Muscle of arm (tissue), 14 donors: ENCODE measurements at places on chromosomes 13 and 19. TPM values are rescaled to one million over a fixed set of nuclear protein-coding genes. Genes with fewer than 3 reads are reported as not detected.
A peak's percentile ranks its signal among the peaks of the same experiment; 100 is the strongest.

DNA sequence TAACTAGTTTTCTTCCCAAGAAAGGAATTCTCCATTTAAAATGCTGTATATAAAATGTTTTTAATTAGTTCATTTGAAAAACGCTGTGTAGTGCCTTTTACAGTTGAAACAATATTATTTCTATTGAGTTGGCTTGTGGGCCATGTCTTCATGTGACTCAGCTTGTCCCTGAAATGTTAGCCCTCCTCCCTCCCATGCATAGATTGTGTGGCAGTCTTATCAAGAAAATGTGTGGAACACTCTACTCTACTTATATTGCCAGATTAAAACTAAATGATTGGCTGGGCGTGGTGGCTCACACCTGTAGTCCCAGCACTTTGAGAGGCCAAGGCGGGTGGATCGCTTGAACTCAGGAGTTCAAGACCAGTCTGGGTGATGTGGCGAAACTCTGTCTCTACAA is 33.4 kb downstream of the TFDP1 start:
- DNase-seq, result no peak

GRCh38 chr19:31074199-31075125 is 274.8 kb downstream of the TSHZ3 start:
- DNase-seq, result no peak

- no peak for DNase-seq
These were observed 13.6 kb downstream of the TNFSF13B start for GRCh38 chr13:108283110-108283509.

DNA sequence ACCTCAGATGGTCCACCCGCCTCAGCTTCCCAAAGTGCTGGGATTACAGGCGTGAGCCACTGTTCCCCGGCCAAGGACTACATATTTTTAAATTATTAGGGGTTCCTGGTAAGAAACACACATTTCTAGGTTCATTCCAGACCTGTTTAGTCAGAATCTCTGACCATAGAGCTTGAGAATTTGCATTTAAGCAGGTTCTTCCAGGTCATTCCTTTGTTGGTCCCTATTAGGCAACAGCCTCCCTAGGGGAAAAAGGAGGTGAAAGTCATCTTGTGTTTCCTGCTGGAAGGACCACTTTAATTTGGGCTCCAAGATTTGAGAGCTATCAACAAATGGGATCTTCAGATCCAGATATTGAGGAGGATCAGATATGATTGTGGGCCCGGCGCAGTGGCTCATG is 16.3 kb downstream of the S1PR2 start:
- no peak for DNase-seq

GRCh38 chr13:100235311-100235901 is 146.5 kb downstream of the PCCA start:
- DNase-seq, result peak; percentile 61

GRCh38 chr19:18160971-18161635 is 8.1 kb downstream of the PIK3R2 start:
- no peak for DNase-seq

DNA sequence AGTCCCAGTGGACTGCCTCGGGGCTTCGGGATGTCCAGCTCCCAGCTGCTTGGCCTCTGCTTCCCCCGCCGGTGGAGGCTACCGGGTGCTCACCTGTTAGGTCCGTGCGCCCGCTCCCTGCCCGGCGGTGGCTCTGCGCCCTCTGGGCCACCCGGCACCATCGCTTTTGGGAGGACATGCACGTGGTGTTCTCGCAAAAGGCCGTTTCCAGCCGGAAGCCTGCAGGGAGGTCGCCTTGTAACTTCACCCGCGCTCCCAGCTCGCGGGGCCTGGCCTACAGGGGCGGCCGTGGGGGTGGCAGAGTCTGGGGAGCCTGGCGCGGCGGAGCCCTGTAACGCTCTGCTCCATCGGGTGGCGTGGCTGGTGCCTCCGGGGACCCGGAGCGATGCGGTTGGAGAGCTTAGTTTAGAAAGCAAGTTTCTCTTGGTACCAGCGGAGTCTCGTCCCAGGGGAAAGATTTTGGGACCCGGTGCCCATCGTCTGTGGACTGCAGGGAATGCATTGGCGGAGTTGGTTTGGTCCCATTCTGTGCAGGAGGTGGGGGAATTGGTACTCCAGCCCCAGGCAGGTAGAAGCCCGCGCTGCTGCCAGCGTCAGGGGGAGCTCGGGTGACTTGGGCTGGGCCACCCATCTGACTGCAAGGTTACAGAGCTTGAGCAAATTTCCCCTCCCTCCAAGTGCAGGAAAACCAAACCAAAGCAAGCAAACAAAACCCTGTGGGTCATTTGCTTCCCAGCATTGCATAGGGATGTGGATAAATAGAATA is 673 bp downstream of the SPATA13 start:
- DNase-seq, result no peak

GRCh38 chr19:40305403-40305802 is 20.3 kb upstream of the AKT2 start:
- DNase-seq, result peak; percentile 87

DNA sequence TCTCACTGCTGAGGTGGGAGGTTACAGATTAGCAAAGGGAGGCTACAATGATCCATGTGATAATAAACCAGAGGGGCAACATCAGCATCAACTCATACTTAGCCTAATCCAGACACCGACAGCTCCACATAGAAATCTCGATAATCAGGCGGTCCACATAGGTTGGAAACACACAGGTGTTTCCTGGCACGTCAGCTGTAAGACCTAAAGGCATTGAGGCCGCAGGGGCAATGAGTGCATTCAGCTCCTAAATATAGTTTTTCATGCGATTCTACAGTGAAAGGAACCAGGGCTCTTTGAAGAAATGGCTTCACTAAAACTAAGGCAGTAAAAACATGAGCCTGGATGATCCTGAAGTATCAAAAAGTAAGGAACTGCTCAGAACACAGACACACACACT is 19.3 kb downstream of the PLPP2 start:
- no peak for DNase-seq

- no peak for DNase-seq
These were observed 29.4 kb downstream of the MARK4 start for GRCh38 chr19:45280471-45280961.

GRCh38 chr19:34257559-34257924 is 3.2 kb downstream of the GARRE1 start:
- DNase-seq, result no peak

DNA sequence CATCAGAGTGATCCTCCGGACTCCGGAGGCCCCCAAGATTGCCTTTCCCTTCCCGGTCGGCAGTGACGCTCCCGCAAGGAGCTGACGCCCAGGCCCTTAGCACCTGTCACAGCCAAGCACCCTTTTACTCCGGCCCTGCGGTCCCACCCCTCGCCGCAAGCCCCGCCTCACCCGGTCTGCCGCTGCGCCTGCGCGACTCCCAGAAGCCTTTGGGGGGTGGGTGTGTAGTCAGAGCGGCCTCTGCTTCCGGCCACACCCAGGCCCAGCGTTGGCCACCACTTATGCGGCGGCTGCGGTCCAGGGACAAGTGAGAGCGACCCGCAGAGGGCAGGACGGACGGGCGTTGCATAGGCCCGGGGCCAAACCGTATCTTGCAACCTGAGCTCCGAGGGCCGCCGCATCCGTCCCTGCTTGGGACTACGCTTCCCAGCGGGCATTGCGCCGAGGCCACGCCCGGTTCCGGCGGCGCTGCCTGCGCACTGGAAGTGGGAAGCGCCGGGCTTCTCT is 441 bp upstream of the ZFP28 start:
- DNase-seq, result peak; percentile 92

DNA sequence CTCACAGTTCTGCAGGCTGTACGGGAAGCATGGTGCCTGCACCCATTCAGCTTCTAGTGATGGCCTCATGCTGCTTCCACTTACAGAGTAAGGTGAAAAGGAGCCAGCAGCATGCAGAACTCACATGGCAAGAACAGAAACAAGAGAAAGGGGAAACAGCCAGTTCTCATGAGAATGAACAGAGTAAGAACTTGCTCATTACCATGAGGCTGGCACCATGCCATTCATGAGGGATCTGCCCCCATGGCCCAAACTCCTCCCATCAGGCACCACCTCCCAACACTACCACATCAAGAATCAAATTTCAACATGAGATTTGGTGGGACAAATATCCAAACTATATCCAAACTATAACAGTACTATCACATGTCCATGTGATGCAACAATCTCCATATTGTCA is 72.1 kb downstream of the KATNAL1 start:
- no peak for DNase-seq

- DNase-seq, result no peak
These were observed 29.1 kb downstream of the SIGLEC5 start for GRCh38 chr19:51600940-51601580.

DNA sequence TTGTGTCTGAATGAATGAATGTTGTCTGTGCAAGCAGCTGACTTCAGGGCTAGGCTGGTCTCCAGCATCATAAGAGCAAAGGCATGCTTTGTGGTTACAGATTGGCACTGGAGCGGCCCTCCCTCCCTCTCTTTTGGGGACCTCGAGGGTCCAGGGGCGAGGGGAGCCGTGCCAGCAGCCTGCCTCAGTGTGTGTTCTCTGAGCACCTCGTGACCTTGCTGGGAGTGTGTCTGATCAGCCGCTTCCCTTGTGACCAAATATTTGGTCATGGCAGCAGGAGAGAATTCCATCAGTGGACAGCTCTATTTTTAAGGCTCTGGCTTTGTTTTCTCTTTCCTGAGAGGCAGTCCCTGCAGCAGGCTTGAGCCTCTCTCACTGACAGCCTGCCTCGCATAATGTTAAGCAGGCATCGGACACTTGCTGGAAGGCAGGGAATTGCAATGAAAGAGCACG is 329.7 kb downstream of the UQCRFS1 start:
- DNase-seq, result peak; percentile 13

- DNase-seq, result no peak
These were observed 151.0 kb downstream of the DPF1 start for GRCh38 chr19:38072776-38073750.

DNA sequence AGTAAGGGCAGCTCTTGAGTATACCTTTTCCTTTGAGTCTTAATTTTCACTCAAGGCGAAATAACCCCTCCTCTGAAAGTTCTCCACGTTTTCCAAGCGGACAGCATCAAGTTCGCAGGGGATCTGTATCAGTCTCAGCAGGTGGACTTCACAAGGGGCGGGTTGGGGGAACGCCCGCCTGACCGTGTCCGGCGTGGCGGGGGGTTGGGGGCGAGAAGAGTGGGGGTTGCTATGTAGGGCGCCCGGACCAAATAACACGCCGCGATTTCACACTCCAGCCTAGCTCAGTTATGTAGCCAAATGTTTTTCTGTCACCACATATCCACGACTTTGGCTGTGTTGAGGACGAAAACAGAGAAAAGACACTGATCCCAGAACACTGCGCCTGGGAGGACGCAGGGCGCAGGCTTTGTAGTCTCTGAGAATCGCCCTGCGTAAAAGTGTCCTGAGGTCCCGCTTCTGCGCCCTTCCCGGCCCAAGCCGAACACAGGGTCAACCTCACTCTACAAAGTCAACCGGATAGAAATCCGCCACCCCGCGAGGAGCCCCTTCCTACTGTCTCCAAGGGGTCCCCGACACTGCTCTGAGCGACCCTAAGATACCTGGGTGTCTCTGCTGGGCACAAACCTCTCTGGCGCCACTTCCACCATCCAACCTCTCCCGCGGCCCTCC is 524 bp downstream of the RUBCNL start:
- no peak for DNase-seq

- no peak for DNase-seq
These were observed 4.8 kb downstream of the ZNF766 start for GRCh38 chr19:52274191-52274590.

DNA sequence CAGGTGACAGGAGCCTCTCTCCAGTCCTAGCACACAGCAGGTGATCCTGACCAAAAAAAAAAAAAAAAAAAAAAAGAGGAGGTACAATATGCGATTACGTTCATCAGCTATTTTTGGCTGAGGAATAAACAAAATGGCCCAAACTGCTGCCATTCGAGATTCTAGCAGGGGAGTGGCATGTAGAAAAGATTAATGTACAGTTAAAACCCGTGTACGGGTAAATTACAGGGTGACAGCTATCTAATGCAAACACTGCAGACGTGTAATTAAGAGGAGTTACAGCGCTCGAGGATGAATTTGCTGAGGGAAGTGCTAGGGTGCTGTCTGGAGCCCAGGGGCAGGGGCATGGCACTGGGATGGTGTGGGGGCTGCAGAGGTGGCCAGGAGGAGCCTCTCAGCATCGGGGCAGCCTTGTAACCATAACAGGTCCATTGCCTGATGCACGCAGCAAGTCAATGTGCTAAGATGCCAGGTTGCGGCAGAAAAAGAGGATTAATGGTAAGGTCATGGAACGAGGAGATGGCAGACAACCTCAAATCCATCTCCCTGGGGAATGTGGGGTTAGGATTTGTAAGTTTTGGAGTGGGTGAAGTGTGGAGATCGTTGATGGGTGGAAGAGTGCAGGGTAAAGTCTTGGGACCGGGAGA is 17.4 kb downstream of the CHST8 start:
- DNase-seq, result no peak

The CRTC1 gene
- 9.8 TPM for polyA plus RNA-seq

The HRC gene
- 170 TPM for polyA plus RNA-seq

The CEACAM16 gene
- 0.53 TPM for polyA plus RNA-seq

The GFY gene
- not detected for polyA plus RNA-seq

The SH2D3A gene
- 2.2 TPM for polyA plus RNA-seq

The ZNF8 gene
- polyA plus RNA-seq, result 4.6 TPM

The SF3A2 gene
- 49.3 TPM for polyA plus RNA-seq

The PCDH20 gene
- 1.5 TPM for polyA plus RNA-seq

The DNAJC15 gene
- 21.8 TPM for polyA plus RNA-seq

The DCT gene
- 0.26 TPM for polyA plus RNA-seq

The TMC4 gene
- polyA plus RNA-seq, result 3.5 TPM

The RNF225 gene
- not detected for polyA plus RNA-seq

The FREM2 gene
- polyA plus RNA-seq, result 7.4 TPM
